ENCODE measurements at places on chromosomes 16 and 17.

DNA sequence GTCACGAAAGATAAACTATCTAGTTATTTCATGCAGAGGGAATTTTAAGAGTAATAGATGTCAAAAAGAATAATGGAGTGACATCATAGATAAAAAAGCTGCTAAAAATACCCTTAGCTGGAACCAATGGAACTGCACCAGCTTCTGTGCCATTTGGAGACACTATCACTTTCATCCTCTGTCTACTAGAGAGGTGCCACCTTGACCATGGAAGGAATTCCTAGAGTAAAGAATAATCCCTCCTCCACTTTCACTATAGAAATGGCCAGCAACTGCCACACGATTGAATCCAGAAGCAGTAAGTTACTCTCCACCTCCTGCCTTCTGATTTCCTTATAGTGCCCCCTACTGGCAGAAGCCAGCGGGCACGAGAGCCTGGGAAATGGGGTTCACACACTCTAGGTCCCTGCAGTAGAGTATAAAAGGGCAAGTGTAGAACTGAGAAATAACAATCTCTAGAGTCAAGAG is 2.8 kb upstream of the ALDH3A2 start:
- DNase-seq = peak; percentile 6

GRCh38 chr17:16286947-16287562 is 66.2 kb downstream of the CENPV start:
- no peak for DNase-seq

DNA sequence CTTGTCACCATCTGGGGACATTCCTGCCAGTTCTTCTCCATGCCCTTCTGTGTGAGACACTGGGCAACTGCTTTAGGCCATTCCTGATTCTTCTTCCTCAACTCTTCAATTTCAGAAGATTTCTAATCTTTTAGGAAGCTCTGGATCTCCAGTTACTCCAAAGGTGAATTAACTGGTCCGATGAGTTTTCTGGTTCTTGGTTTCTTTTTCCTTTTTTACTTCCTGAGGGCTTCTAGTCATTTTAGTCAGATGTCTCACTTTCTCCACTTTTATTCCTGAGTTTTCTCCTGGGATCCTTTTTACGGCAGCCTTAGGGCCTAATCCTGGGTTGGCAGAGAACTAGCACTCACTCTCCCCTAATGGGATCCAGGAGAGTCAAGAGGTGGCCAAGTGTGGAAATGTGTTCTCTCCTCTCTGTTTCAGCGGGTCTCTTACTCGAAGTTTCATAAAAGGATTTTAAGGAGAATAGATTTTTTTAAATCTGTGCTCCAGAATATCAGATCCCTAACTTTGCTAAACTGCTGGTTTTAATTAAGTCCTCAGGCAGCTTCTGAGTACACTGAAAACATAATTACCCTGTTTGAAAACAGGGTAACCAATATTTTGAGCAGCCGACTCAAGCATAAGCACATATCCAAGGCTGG is 107.6 kb downstream of the RMI2 start:
- no peak for DNase-seq

- no peak for DNase-seq
Observed at GRCh38 chr16:81547194-81547938, 102.8 kb downstream of the CMIP start.

GRCh38 chr17:43020789-43021740 is 1.1 kb downstream of the VAT1 start:
- no peak for DNase-seq

- DNase-seq = no peak
Observed at GRCh38 chr17:4007346-4008081, 43.3 kb upstream of the ATP2A3 start.

- no peak for DNase-seq
Observed at GRCh38 chr17:79109584-79109983, 35.0 kb downstream of the ENGASE start.

DNA sequence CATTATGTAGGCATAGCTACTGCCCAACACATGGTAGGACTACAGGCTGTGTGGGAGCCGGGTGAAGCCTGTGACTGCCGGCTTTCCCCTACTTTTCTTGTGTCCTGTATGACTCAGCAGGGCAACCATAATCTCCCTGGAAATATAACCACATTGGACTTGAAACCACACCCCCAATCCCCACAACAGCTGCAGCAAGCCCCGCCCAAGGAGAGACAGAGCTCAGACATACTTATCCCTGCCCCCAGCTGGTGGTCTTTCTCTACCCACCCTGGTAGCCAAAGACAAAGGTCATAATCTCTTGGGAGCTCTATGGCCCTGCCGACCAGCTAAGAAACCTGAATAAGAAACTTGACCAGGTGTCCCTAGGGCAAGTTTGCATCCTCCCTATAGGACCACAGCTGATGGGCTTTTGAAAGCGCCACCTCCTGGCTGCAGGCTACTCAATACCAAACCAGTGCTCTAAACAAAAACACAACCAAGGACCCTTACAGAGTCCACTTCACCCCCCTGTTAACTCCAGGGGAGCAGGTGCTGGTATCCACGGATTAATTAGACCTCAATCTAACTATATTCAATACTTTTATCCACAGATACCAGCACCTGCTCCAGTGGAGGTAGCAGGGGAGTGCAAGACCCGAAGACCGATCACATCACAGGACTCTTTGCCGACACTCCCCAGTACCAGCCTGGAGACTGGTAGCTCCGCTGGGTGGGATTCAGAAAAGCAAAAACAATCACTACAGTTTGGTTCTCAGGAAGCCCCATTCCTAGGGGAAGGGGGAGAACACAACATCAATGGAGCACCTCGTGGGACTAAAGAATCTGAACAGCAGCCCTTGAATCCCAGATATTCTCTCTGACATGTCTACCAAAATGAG is 91.2 kb downstream of the IRX5 start:
- no peak for DNase-seq

GRCh38 chr16:81121474-81121990 is 25.3 kb upstream of the GCSH start:
- DNase-seq = no peak

GRCh38 chr16:10266809-10267208 is 84.6 kb upstream of the GRIN2A start:
- no peak for DNase-seq

- DNase-seq = no peak
Observed at GRCh38 chr17:75403131-75403530, 2.3 kb downstream of the GRB2 start.

DNA sequence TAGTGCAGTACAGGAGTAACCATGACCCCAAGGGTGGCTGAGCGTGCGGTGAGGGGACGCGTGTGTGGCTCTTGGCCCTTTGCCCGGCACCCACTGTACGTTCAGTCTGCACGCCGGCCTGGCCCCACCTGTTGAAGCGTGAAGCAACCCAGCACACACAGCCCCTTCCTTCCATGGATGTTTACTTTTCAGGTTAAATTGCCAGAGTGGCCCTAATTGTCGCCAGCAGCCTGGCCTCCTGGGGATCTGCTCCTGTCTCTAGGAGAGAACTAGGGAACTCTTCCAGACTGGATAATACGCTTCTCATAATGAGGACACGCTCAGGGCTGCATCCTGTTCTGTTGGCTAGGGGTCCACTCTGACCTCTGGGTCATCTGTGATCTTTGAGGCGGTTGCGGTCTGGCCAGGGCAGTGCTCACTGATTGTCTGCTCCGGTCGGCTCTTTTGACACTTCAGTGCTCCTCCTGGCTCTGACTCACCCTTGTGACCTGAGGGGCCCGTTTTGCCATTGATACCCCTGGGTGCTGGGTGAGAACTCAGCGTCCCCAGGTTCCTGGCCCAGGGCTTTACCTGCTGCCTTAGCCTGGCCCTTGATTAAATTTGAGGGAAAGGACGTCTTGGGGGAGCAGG is 27.7 kb downstream of the TPSG1 start:
- DNase-seq = no peak

DNA sequence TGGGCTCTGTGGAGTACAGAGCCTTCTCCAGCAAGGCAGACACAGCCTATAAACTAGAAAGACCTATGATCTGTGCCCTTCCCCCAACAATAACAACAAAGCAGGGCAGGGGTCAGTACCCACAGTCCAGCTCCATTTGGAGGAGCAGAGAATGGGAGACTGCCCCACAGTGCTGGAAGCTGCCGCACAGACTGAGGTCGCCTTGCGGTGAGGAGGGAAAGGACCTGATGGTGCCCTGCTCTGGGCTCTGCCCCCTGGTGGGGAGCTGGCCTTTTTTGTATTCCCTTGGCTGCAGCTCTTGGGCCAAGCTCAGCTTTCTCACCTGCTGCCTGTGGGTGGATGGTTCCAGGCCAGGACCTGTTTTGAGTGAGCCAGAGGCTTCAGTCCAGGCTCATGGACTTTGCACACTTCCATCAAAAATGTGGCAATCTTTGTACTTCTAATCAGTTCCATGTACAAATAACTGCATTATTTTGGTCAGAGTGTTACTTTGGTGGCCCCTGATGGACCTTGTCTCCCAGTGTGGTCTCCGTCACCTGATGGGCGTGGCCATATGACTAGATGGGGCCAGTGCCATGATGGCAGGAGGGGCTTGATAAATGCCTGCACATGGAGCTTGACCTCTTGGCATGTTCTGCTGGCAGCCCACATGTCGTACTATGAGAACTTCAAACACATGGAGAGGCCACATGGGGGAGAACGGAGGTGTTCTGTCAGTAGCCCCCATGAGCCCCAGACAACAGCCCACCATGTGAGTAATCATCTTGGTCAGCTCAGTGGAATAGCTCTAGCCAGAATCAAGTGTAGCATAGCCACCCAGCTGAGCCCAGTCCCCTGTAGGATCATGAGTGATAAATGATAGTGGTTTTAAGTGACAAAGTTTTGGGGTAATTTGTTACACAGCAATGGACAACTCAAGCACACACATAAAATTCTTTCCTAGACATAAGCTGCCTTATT is 24.2 kb downstream of the B9D1 start:
- DNase-seq = peak; percentile 20

DNA sequence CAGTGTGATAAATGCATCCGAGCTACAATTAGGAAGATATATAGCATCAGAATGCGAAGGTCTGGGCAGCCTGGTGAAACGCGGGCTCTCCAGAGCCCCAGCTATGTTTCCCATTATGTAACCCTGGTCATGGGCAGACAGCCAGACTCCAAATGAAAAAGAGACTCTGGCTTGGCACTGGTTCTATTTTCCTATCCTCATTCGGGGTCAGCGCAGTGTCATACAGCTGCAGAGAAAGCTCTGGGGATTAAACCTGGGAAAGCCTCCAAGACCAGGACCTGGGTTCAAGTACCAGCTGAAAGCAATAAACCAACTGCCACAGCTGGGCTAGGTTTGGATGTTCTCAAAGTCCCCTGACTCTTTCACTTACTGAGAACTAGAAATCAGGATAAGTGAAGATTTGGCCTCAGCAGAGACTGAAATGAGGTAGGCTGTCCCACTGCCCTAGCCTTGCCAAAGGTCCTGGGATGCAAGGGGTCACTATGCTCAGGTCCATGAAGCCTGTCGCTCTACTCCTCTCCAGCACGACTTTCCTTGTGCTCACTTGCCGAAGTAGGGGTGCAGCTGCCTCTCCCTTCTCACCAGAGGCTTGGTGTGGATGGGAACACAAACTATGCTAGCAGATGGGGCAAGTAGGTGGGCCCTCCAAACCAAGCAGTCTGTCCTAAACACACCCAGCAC is 123.8 kb downstream of the SMG6 start:
- no peak for DNase-seq

GRCh38 chr17:75996665-75997590 is 3.7 kb upstream of the CDK3 start:
- no peak for DNase-seq

GRCh38 chr16:17360693-17361122 is 110.1 kb downstream of the XYLT1 start:
- no peak for DNase-seq

- DNase-seq = no peak
Observed at GRCh38 chr17:44146375-44147346, 4.9 kb downstream of the HROB start.

- no peak for DNase-seq
Observed at GRCh38 chr17:1002412-1002753, 5.5 kb downstream of the TIMM22 start.

DNA sequence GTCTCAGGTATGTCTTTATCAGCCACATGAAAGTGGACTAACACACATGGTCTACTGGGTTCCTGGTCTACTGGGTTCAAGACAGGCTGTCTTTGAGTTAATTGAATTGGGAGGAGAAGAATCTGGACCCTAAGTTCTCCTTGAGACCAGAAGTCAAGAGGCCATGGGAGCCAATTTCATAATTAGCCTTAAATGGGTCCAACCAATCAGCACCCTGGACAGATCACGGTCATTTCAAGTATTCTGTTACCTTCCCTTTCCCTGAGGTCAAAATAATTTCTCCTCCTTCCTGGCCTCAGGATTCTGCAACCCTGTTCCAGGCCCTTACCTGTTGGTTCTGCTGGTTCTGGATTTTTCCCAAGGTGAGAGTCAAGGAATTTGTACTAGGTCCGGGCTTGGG is 23.8 kb downstream of the OSBPL7 start:
- DNase-seq = no peak

DNA sequence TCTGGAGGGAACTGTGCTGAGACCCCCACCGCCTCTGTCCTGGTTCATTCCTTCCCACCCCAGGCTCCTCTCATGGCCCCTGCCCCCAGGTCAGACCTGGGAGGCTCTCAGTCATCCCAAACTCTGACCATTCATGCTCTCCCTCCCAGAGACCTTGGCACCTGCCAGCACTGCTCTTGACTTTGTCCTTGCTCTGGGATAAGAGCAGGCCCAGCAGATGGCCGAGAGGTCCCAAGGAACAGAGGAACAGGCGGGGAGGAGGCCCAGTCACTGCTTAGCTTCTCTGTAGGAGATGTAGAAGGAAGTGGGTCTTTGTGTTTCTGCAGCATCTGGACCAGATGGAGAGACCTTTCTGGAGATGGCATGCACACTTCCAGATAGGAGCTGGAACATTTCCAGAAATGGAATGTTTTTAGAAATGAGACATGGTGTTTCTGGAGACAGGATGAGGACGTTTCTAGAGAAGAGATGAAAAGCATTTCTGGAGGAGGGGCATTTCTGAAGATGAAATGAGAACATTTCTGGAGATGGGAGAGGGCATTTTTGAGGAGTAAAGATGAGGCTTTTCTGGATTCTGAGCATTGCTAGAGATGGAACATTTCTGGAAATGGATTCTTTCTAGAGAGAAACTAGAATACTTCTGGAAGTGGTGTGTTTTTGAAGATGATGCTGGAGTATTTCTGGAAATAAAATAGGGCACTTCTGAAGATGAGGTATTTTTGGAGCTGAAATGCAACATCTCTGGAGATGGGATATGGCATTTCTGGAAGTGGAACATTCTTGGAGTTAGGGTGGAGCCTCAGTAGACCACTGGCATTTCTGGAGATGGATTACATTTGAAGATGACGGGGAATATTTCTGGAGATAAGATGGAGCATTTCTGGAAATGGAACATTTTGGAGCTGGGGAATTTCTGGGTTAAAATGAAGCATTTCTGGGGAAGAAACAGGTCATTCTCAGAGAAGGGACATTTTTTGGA is 55.2 kb downstream of the RAI1 start:
- no peak for DNase-seq

- no peak for DNase-seq
Observed at GRCh38 chr17:8952191-8952590, 13.3 kb downstream of the PIK3R5 start.

- DNase-seq = no peak
Observed at GRCh38 chr16:49277386-49277742, 4.3 kb downstream of the CBLN1 start.

GRCh38 chr16:13552062-13552959 is 367.6 kb upstream of the ERCC4 start:
- DNase-seq = no peak

- no peak for DNase-seq
Observed at GRCh38 chr16:77499373-77500285, 64.8 kb upstream of the ADAMTS18 start.
